ENCODE measurements at places on chromosomes 1 and 21.

- DNase-seq: no peak
These were observed 51.8 kb downstream of the SLAMF6 start for GRCh38 chr1:160471253-160471652.

DNA sequence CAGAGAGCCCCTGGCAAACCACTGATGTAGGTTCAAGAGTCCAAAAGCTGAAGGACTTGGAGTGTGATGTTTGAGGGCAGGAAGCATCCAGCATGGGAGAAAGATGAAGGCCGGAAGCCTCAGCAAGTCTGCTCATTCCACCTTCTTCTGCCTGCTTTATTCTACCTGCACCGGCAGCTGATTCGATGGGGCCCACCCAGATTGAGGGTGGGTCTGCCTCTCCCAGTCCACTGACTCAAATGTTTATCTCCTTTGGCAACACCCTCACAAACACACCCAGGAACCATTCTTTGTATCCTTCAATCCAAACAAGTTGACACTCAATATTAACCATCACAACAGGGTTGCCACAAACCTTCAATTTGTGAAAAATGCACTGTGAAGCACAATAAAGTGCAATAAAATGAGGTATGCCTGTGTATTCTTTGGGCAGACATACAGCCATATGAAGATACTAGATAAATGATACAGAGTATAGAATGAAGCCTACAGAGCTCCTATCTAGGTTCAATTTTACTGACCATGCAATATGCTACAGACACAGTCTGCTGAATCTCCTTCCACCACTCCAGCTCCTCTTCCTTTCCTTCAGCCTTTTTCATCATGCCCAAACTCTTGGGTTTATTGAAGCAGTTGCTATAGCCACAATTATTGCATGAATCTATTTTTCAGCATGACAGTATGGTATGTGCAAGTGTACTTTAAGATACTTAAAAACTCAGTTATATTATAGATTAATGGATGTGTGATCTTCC is 24.0 kb upstream of the CDC42BPA start:
- DNase-seq: no peak

DNA sequence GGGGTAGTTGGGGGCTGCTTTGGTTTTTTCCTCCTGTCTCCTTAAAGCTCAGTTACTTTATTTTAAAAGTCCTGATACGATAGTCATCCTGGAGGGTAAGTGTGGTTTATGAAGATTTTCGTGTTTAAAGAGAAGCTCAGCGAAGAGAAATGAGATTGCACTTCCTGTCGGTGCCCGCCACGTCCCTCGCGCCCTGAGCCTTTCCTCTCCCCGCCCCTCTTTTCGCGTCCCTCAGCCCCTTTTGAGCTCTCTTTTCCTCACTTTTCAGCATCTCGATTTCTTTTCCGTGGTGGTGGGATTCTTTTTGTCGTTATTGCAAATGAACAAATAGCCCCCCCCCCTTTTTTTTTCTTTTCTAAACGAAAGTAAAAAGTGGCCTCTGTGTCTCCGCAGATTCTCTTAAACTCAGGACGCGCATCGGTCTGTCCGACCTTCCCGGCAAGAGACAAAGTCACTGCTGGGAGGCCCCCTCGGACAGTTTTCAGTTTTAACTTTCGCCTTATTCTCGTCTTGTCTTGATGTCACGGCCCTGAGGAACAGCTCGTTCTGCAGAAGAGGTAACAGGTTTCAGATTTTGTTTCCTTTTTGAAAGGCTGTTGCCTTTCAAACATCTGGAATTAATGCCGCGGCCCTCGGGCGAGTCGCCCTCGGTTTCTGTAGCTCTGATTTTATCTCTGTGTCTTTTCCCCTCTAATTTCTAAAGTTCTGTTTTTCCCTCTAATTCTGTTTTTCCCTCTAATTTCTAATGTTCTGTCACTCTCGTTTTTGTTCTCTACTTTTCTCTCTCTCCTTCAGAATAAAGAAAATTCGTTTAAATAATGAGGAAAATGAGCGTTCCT is 1.0 kb upstream of the DMRTA2 start:
- DNase-seq: no peak

- DNase-seq: no peak
These were observed 60.8 kb upstream of the RNF11 start for GRCh38 chr1:51175278-51175677.

GRCh38 chr1:206739411-206740076 is 31.0 kb upstream of the IL19 start:
- DNase-seq: no peak

DNA sequence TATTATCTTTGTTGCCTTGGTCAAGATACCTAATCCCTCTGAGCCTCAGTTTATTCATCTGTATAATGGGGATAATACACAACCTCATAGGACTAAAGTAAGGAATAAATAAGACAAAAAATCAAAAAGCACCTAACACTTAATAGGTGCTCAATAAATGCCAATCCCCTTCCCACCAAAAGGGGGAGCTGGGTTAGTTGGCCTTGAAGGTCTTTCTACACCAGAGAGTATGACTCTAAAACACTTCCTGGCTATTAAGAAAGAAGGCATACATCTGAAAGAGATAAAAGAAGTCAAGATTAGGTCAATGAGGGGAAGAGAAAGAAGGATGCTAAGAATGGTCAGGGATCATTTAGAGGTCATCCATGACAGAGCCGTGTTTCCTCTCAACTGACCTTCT is 11.1 kb downstream of the VSIG8 start:
- DNase-seq: no peak

DNA sequence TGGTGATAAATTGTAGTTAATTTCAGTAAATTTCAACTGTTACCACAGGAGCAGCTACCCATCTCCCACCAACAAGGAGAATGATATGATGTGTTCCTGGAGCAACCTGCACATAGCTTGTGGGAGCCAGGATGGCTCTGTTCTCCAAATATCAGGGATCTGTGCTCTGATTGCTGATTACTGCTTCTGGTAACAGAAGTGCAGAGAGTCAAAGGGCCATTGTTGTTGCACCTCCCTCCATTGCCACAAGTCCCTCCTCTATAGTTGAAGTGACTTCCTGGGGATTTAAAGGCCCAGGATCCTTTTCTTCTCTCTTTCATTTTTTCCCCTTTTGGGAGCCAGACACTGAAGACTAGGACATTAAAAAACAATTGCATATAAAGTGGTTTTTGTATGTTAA is 51.6 kb upstream of the HPDL start:
- no peak for DNase-seq

GRCh38 chr1:8232036-8232757 is 85.7 kb upstream of the SLC45A1 start:
- no peak for DNase-seq

DNA sequence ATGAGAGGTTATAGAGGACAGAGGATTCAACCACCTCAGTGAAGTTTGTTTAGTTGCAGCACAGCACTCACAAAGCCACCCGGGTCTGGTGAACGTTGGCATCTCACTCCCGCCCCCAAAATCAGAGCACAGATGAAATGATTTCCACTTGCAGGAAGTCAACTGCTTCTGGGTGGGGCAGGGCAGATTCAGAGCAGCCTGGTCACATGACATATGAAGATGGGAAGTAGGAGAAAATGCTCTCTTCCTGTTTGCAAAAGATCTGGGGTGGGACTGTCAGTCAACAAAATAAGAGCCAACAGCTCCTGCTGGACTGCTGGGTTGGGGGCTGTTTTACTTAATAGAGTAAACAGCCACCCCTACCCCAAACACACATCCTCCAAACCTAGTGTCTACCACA is 43.2 kb downstream of the LRRC71 start:
- DNase-seq: no peak

- no peak for DNase-seq
These were observed 30.8 kb upstream of the GLIS1 start for GRCh38 chr1:53769780-53770179.

GRCh38 chr1:161725908-161726472 is 4.6 kb downstream of the FCRLB start:
- DNase-seq: peak; percentile 53

- no peak for DNase-seq
These were observed 8.0 kb downstream of the NOL9 start for GRCh38 chr1:6546326-6546725.

GRCh38 chr1:110254604-110255391 is 44.7 kb downstream of the KCNC4 start:
- DNase-seq: no peak

DNA sequence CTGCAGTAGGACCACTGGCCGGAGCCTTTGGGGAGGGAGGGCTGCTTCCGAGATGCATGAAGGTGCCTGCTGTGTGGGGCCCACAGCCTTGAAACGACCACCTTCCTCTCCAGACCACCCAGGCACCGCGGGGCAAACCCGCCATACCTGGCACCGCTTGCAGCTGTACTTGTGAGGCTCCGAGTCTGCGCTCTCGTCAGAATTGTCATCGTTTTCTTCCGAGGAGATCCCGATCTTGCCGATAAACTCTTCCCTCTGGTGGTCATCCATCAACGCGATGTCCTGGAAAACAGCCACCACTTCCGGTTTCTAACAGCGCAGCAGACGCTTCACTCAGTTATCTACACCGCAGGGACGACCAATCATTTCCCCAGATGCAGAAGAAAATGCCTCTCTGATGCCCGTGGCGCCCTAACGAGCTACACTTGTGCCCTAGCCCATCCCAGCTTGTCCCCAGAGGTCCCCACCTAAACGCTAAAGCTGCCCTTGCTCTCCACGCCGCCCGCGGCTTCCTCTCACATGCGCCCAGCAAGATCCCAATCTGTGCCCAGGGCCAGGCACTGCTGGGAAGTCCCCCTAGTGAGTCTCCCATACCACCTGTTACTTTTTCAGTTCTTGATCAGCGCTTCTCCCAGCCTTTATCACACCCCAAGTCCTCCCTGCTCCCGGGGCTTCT is 55.0 kb upstream of the RIPK4 start:
- no peak for DNase-seq

DNA sequence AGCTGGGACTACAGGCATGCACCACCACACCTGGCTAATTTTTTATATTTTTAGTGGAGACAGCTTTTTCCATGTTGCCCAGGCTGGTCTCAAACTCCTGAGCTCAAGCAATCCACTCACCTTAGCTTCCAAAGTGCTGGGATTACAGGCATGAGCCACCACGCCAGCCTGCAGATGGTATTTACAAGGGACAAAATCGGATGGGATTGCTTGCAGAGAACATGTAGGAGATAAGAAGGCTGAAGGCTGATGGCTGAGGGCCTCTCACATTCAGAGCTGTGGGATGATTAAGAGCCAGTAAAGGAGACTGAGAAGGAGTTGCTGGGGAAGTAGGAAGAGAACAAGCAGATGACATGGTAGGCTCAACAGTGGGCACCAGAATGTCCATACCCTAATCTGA is 24.0 kb upstream of the QSOX1 start:
- DNase-seq: no peak

DNA sequence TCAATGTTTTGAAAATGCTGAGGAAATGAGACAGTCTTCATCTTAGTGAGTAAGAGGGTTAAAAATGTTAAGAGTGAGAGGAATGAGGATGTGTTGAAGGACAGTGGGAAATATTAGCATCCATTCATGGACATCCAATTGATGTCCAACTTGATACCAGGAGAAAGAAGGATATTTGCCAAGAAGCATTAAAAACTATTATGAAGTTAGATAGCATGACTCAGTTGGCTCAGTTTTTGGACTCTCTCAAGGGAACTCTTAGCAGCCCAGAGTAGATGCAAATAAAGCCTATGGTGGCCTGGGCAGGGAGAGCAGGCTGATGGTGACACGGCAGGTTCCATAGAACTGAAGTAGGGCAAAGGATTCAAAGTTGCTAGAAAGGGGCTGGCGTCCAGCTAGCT is 171.0 kb downstream of the ZZZ3 start:
- DNase-seq: no peak

- peak; percentile 23 for DNase-seq
These were observed 7.2 kb upstream of the SEMA4A start for GRCh38 chr1:156146020-156146768.

DNA sequence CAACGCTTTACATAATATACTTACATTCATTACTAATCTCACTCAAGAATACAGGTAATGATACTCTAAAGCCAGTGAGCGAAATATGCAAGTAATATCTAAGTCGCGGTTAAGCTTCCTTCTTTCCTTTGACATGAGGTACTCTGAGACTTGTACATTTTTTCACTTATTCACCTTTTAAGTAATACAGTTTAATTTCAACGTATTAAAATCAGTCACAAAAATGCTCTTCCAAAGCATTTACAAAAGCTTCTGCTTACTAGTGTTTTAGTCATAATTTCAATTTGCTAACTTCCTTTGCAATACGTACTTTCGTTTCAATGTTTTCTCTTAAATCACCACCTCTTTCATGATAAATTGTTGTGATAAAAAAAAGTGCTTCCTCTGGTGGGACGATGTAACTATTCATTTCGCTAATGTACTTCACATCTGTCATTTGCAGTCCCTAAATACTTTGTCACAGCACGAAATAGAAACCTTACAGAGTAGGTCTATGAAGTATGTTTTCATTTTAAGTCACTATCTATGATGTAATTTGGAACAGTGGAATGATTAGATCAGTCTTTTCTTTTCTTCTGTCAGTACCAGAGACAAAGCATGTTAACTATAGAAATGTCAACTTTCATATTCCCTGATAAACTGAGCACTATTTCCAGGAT is 34.0 kb upstream of the ADGRL4 start:
- no peak for DNase-seq

DNA sequence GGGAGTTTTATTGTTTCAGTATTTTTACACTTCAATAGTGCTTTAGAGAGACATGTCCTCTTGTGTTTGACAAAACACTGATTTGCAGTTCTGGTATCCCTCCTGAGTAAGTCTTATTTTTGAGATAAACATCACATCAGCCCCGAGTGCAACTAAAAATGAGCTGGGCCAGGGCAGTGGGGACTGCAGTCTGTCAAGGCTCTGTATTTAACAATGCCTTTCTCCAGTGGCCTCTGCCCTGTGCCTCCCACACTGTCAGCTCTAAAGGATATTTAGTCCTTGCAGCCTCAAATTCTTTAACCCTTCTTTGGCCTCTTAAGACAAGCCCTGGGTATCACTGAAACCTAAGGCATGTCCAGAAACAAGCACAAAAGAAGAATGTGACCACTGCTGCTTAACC is 160.6 kb downstream of the ST6GALNAC5 start:
- no peak for DNase-seq

DNA sequence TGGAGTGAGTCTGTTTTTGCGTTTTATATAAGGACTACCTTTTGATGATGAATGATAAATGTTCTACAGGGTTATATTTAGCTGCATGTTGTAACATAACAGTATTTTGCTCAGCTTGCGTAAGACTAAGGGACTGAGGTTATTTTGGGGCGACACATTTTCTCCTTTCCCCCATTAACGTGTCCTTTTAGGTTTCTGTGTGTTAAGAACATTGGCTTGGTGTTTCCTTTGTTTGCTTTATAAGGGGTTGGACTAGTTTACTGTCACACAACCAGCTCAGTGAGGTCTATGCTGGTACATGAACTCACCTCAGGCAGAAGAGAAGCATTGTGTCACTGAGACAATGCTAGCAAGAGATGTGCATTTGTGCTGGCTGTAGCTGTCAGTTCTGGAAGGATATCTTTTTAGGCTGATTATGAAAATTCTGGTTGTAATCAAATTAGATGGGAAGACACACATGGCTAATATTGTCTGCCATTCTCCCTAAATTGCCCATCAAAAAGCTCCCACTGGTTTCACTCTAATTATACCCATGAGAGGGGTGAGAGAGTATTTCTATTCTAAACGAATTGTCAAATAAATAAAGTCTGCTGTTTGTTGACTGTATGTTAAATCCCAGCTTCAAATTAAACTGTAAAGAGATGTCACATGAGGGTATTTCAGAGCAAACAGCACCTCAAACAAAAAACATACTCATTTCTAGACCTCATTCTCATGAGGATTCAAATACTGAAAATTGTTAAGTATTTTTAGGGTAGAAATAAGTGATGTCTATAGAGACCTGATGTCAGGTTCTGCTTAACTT is 62.6 kb downstream of the CDC14A start:
- no peak for DNase-seq

- no peak for DNase-seq
These were observed 69.3 kb upstream of the CASZ1 start for GRCh38 chr1:10865518-10866320.

- no peak for DNase-seq
These were observed 124.0 kb downstream of the PROX1 start for GRCh38 chr1:214111796-214112195.
